ENCODE measurements at places on chromosomes 6 and 20. TPM values are rescaled to one million over a fixed set of nuclear protein-coding genes. Genes with fewer than 3 reads are reported as not detected.

DNA sequence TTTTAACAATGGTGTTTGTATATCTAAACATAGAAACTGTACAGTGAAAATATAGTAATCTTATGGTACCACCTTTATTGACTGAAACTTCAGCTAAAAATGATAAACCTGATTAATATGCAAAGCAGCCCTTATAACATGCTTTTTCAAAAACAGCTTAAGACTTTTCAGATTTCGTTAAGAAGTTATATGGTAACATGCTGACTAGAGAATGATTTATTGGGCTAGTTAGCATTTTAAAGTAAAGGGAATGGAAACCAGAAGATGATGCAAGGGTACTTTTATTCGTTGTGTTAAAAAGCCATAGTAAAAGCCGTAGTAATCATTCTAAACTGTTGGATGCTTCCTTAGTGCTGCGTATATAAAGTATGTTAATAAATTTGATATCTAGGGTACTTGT, 50.5 kb downstream of the CBFA2T2 start:
- no peaks in the 10 kb centered on the region for H3K36me3 ChIP-seq
- peaks cover 16% of the 10 kb centered on the region for H3K4me1 ChIP-seq
- no peaks in the 10 kb centered on the region for H3K27me3 ChIP-seq
- no peak for DNase-seq

GRCh38 chr6:86869500-86869899, 67.8 kb upstream of the HTR1E start:
- no peaks in the 10 kb centered on the region for H3K36me3 ChIP-seq
- H3K27me3 ChIP-seq = no peaks in the 10 kb centered on the region
- no peak overlapping the region for H3K27ac ChIP-seq
- no peak for DNase-seq
- no peaks in the 10 kb centered on the region for H3K4me1 ChIP-seq
- no peak overlapping the region for H3K4me3 ChIP-seq

DNA sequence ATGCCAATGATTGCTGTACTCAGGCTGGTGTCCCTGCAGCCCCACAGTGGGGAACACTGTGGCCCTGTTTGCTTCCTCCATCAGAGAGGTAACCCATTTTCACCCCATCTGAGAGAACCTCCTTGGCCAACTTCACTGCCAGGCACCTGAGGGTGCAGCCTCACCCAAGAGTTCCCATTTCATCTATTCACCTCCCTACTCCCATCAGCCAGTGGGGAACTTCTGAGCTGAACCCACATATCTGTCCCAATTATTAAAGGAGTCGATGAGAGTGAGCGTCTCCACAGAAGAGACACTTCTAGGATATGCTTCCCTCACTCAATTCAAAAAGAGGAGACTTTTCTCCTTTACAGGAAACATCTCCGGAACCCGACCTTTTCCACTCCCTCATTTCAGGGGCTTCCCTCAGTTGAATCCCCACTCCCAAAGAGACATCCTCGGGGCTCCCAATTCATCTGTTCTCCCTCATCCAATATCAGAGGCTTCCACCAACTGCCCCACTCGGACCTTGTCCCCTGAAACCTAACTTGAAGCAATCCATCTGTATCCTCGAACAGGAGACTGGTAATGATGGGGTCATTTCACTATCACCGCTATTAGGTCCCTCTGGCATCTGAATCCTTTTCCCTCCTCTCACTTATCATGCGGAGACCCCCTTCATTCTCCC, 988 bp downstream of the UBE2V1 start:
- peak overlapping the region; percentile 100 for H3K27ac ChIP-seq
- no peak for DNase-seq
- H3K27me3 ChIP-seq = peaks cover 8% of the 10 kb centered on the region
- no peaks in the 10 kb centered on the region for H3K36me3 ChIP-seq
- peak overlapping the region; percentile 93 for H3K4me3 ChIP-seq

- H3K4me1 ChIP-seq = no peaks in the 10 kb centered on the region
- H3K36me3 ChIP-seq = peaks cover 5% of the 10 kb centered on the region
- peaks cover 14% of the 10 kb centered on the region for H3K27me3 ChIP-seq
- DNase-seq = no peak
- H3K27ac ChIP-seq = no peak overlapping the region
- no peak overlapping the region for H3K4me3 ChIP-seq
Measured at GRCh38 chr6:1346101-1346500, 34.2 kb downstream of the FOXQ1 start.

DNA sequence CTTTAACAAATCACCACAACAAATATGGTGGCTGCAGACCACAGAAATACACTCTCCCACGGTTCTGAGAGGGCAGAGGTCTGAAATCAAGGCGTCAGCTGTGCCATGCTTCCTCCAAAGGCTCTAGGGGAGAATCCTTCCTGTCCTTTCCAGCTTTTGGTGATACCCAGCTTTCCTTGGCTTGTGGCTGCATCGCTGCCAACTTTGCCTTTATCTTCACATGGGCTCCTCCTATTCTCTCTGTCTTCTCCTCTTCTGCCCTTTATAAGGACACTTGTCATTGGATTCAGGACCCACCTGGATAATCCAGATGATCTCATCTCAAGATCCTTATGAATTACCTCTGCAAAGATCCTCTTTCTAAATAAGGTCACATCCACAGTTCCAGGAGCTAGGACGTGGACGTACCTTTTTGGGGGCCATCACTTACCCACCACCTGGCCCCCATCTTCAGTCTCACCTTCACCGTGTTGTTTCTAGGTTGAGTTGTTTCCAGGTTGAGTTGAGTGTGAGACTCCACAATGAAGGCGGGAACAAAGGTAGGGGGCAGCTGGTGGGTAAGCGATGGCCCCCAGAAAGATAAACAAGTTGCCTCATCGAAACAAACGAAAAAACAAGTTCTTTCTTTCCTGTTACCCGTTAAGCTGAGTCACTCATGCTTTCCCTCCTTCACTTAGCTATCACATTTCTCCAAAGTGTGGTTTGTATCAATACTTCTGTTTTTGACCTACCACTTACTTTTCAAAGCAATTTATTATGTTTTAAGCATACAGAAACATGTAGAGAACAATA, 68.9 kb upstream of the SLC22A16 start:
- H3K4me1 ChIP-seq = peaks cover 19% of the 10 kb centered on the region
- peak overlapping the region; percentile 69 for H3K4me3 ChIP-seq
- H3K27ac ChIP-seq = peak overlapping the region; percentile 60

GRCh38 chr6:42689371-42689770, 33.0 kb downstream of the PRPH2 start:
- H3K4me1 ChIP-seq = peaks cover 24% of the 10 kb centered on the region
- H3K36me3 ChIP-seq = peaks cover 35% of the 10 kb centered on the region
- H3K4me3 ChIP-seq = no peak overlapping the region
- DNase-seq = no peak
- H3K27ac ChIP-seq = no peak overlapping the region
- no peaks in the 10 kb centered on the region for H3K27me3 ChIP-seq

GRCh38 chr20:64049878-64050260, 430 bp upstream of the SOX18 start:
- H3K4me1 ChIP-seq = no peaks in the 10 kb centered on the region
- no peak overlapping the region for H3K27ac ChIP-seq
- no peaks in the 10 kb centered on the region for H3K36me3 ChIP-seq
- DNase-seq = no peak
- no peak overlapping the region for H3K4me3 ChIP-seq

DNA sequence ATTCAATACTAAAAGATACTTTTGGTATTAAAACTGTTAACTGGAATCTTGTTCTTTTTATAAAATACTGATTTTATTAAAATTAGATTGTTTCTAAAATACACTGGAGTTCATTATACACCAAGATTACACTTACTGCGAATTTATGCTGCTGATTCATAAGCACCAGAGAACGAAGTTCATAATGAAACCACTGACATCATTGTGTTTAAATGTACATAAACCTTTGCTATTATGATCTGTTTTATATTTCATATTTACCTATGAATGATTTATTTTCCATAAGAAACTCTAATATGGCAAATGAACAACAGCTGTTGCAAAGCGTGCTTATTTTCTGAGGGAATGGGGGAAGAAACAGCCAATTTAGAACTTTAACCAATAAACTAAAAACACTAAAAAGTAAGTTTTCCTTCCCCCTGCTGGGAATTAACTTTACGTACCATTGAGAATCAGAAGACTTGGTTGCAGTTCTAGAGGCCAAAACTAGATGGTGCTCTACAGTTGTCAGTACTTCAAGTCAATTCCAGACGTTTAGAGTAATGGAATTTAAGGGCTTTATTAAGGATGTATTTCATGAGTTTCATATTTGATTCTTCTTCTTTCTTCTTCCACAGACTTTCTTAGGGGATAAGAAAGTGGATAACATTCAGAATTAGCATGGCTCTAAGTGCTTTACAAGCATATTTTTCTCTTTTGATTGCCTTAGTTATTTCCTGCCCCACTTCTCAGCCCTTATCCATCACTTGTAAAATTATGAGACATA, 30.8 kb upstream of the COL19A1 start:
- peaks cover 11% of the 10 kb centered on the region for H3K27me3 ChIP-seq
- DNase-seq = no peak
- H3K27ac ChIP-seq = no peak overlapping the region
- no peak overlapping the region for H3K4me3 ChIP-seq
- no peaks in the 10 kb centered on the region for H3K36me3 ChIP-seq
- H3K4me1 ChIP-seq = no peaks in the 10 kb centered on the region

DNA sequence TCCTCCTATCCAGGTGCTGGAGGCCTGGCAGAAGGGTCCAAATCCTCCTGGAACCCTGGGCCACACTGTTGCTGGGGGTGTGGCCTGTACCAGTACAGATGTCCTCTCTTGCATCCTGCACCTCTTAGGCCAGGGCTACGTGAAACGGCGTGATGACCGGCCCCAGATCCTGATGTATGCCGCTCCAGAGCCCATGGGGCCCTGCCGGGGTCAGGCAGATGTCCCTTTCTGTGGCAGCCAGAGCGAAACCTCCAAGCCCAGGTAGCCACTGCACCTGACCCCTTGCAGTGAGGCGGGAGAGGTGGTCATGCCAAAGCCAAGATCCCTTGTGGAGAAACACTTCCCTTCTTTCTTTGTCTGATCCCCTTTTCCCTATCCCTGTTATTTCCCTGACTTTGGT, 14.2 kb downstream of the DNPH1 start:
- no peak overlapping the region for H3K4me3 ChIP-seq
- no peak for DNase-seq
- H3K4me1 ChIP-seq = no peaks in the 10 kb centered on the region
- no peaks in the 10 kb centered on the region for H3K27me3 ChIP-seq

SLC23A2 gene
- 5.1 TPM for polyA plus RNA-seq

PTK6 gene
- not detected for polyA plus RNA-seq

SLC22A16 gene
- not detected for polyA plus RNA-seq

OOEP gene
- 0.29 TPM for polyA plus RNA-seq

PPP1R3D gene
- polyA plus RNA-seq = 2.0 TPM
